ENCODE measurements at places on chromosomes 11 and 22. TPM values are rescaled to one million over a fixed set of nuclear protein-coding genes. Genes with fewer than 3 reads are reported as not detected.

Gene DGCR8
- total RNA-seq, result 34.7 TPM

DNA sequence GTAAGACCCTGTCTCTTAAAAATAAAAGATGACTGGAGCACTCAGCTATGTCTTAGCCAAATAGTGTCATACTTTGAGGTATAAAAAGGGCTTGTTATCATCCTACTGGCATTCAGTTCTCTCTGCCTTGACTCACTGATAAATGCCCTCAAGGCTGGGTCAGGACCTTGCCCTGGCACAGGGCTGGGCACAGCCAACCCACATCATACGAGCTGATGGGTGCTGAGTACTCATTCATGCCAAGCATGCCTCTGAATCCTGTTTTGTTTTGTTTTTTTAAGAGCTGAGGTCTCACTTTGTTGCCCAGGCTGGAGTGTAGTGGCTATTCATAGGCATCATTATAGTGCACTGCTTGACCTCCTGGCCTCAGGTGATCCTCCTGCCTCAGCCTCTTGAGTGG, 1.9 kb downstream of the SMTNL1 start:
- no peak for DNase-seq

- no peak for DNase-seq
These were observed 1.8 kb downstream of the SIK3 start for GRCh38 chr11:117096201-117096991.

DNA sequence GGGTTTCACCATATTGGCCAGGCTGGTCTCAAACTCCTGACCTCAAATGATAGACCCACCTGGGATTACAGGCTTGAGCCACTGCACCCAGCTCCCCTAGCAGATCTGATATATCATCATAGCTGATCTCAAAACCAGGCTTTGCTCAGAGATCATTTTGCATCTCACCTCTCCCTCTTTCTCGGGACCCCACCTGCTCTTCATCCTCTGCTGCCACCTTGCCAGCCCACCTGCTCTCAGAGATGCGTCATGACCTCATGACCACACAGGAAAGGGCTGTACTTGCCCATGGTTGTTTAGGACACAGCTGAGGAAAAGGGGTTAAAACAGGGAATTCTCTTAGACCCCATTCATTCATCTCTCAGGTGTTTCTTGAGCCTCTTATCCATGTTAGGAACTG, 27.4 kb downstream of the POU2F3 start:
- no peak for DNase-seq

- DNase-seq, result peak; percentile 48
These were observed 1.1 kb upstream of the GCAT start for GRCh38 chr22:37806409-37807333.

DNA sequence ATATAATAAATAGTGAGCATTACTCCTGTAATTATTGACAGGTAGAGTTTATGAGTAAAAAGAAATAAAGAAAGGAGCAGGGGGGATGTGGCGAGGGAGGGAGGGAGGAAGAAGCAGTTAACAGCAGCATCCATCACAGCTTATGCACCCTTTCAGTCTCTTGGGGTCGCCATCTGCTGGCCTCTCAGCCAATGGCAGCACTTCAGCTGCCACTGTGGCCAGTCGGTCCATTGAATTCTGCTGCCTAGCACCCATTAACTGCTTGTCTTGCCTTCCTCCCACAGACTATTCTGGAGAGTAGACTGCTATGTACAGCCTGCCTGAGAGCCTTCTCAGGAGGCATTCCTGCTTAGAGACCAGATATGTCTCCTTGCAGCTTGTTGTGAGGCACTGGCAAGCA, 388.3 kb downstream of the TENM4 start:
- DNase-seq, result no peak

Data from breast epithelium (tissue), 4 donors.